Activated CD4-positive, alpha-beta T cell treated with anti-CD3 and anti-CD28 coated beads for 48 hours (primary cell): ENCODE measurements at places on chromosomes 4 and X.

DNA sequence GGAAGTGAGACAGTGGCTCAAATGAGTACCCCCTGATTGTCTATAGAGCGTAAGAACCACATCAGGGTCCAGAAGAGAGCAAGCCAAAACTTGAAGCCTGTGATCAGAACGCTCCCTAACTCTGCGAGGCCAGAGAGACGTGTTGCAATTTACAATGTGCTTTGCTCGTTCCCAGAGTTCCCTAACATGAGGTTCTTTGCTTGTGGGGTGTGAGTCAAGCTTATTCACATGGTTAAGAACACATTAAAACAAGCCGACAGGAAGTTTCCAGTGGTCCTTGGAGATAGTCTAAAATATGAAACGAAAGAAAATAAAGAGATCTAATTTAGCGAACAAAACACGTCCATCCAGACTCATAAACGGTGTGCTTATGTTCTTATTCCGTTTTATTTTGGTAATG is 702.3 kb downstream of the TRIML1 start:
- no peak for DNase-seq

DNA sequence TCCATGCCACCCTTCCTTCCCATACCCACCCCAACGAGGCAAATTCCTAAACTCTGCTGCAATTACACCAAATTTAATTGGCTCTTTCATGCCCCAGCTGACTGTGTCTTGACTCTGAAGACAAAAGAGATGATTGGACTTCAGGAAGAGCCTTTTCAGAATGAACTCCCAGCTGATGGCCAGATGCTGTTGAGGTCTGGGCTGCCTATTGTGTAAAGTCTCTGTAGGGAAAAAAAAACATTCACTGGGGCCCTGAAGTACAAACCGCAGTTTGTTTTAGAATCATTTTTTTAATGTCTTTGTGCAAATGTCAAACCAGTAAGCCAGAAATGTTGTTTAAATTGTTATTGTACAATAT is 174.8 kb downstream of the HHIP start:
- DNase-seq, result no peak

DNA sequence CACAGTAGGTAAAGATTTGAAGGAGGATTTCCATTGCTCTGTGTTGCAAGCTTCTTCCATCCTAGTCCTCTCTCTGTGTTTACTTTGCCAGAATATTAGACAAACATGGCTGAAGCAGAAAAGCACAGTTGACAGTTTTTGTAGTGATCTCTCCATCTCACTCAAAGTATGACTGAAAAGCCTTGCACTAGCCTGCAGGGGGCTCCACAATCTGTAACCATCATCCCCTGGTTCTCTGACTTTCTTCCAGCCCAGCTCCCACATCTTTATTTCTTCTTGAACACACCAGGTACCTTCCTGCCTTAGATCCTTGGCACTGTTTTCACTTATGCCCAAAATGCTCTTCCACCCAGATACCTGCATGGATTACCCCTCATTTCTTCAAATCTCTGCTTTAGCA is 34.1 kb upstream of the HHIP start:
- DNase-seq, result peak; percentile 6

GRCh38 chrX:66035667-66036066 is 4.2 kb downstream of the VSIG4 start:
- DNase-seq, result no peak

- DNase-seq, result no peak
Observed at GRCh38 chr4:148239494-148239985, 202.7 kb downstream of the NR3C2 start.

GRCh38 chr4:186653969-186654368 is 69.7 kb downstream of the FAT1 start:
- no peak for DNase-seq

GRCh38 chrX:11329021-11329420 is 35.8 kb downstream of the AMELX start:
- DNase-seq, result no peak

DNA sequence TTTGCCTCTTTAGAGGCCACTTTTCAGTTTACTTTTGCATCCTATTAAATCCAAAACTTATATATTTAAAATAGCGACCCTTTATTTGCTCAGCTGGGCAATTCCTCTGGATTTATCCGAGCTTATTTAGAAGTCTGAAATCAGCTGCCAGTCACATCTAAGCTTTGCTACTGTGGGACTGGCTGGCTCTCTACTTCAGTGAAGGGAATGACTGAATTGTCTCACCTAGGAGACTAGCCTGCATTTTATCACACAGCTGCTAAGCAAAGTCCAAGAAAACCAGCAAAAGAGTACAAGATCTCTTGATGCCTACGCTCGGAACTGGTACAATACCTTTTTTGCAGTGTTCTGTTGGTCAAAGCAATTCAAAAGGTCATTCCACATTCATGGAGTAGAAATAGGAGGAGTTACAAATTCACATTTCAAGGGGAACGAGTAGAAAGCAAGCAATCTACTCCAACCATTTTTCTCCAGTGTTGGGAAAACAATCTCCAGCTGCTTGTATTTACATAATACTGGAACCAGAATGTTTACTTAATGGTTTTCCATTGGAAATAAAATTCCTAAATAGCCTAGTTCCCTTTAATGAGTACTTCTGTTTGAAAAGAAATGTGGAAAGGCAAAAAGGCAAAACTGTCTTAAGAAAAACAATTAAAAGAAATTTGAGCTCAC is 160.2 kb downstream of the MAGEB5 start:
- no peak for DNase-seq

DNA sequence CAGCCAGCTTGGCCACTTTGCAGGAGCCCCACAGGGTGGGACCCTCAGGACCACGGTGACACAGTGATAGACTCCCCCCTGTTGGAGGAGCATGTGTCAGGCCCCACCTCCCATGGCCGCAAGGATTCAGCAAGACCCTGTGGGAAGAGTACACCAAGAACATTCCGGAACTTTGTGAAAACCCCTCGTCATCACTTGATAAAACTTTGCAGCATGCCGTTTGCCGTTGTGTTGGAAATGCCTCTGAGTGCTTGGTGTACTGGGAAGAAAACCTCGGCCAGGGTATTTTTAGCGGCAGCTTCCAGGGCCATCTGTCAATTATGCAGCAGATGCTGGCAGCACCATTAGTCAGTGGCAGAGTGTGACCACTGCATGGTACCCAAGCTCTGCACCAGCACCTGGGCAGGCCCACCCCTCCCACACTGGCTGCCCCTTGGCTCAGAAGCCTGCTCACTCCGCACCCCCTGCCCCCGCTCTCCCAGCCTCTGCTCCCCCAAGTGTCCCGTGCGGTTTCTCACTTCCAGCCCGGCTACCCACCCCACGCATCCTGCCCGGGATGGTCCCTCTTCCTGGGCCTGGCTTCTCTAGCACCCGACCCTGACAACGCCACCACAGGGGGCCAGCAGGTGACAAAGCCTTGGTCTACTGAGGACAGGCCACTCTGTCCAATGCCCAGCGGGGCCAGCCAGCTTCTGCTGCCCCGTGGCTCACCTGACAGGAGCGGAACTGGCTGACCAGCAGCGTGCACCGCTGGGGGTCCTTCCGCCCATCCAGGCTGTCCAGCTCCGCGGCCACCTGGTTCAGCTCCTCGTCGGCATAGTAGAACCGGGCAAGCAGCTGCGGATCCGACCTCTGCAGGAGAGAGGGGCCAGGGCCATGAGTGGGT is 65.0 kb downstream of the ZFYVE28 start:
- DNase-seq, result no peak

GRCh38 chr4:98284640-98285046 is 23.5 kb downstream of the RAP1GDS1 start:
- no peak for DNase-seq

- no peak for DNase-seq
Observed at GRCh38 chr4:68576272-68577125, at the start of gene UGT2B17. UGT2B17 (minus strand) TSS chr4:68576322; CDS start chr4:68568484, 7,838 bp downstream.
